ENCODE measurements at places on chromosomes 4 and X. TPM values are rescaled to one million over a fixed set of nuclear protein-coding genes. Genes with fewer than 3 reads are reported as not detected.

HELT gene
- not detected for total RNA-seq

GNRHR gene
- total RNA-seq = not detected

ERAS gene
- not detected for total RNA-seq

PDGFC gene
- total RNA-seq = 0.40 TPM

PABPC1L2A gene
- total RNA-seq = not detected

CT47C1 gene
- total RNA-seq = not detected

Measured in activated T-cell treated with anti-CD3 and anti-CD28 coated beads, Interleukin-2, amount 50 U/mL, for 4 hours (primary cell).